ENCODE measurements at places on chromosomes 3 and 15. TPM values are rescaled to one million over a fixed set of nuclear protein-coding genes. Genes with fewer than 3 reads are reported as not detected.
A peak's percentile ranks its signal among the peaks of the same experiment; 100 is the strongest.

GPR87 gene
- total RNA-seq = not detected

AP2M1 gene
- total RNA-seq = 355 TPM

TMEM266 gene
- total RNA-seq = 1.9 TPM

- no peak for DNase-seq
These were observed 63.4 kb upstream of the PSMD6 start for GRCh38 chr3:64086479-64087252.

- DNase-seq = peak; percentile 25
These were observed 60.5 kb upstream of the KY start for GRCh38 chr3:134711284-134711683.
